ENCODE measurements at places on chromosomes 1 and 21.

DNA sequence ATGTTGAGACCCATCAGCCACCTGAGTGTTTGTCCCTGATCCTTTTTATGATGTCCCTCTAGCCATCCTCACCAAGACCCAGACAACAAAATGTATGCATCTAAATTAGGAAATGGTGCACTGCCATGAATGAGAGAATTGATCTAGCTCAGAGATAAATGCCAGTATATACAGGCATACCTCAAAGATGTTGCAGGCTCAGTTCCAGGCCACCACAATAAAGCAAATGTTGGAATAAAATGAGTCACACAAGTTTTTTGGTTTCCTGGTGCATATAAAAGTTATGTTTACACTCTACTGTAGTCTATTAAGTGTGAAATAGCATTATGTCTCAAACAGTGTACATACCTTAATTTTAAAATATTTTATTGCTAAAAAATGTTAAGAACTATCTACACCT lies 63.9 kb downstream of the CHIA start:
- no peak for DNase-seq

- no peak for DNase-seq
Measured at GRCh38 chr1:20507248-20507563, 745 bp downstream of the MUL1 start.

DNA sequence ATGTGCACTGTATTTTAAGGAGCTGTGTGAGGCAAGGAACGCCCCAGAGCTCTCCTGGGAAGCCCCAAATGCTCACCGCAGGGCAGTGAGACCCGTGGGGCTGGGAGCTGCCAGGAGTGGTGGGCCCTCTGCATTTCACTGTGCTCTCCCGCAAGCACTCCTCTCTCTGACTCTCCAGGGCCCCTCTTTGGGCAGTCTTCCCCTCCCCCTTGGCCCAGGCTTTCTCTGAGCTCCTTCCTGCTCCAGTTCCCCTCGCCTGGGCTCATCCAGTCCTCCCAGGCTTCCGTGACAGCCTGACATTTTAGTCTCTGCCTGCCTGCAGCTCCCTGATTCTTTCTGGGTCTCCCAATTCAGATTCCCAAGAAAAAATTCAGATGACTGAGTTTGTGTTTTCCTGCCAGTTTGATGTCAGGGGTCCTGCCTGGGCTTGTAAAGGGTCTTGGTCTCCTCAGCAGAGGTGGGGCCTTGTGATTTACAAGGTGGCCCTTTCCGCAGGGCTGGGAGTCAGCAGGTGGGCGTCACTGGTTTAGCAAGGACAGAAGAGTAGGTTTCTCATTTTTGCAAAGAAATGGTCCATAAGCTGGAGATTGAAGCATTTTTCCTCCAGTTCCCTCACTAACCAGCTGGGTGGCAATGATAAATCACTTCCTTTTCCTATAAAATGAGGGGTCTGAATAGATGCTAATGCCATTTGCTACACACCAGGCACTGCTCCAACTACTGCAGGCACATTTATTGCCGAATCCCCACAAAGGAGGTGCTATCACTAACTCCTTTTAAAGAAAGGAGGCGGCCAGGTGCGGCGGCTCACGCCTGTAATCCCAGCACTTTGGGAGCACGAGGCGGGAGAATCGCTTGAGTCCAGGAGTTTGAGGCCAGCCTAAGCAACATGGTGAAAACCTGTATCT lies 1.9 kb upstream of the CA6 start:
- DNase-seq = no peak

GRCh38 chr21:31151156-31152045 lies 113.1 kb upstream of the KRTAP19-8 start:
- no peak for DNase-seq

DNA sequence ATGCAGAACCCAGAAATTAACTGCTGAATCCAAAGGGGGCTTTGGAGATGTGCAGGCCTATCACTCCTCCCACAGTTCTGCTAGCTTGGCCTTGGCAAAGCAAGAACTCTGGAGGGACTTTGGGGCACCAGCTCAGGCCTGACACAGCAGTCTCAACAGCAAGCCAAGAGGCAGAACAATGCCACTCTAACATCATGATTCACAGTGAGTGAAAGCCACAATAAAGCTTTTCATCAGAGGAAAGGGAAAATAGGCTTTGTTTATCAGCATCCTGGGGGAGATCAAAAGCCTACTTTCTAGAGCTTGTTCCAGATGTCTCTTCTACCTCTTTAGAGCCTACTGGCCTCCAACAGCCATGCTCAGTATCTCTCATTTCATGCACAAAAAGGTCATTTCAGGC lies 283.4 kb downstream of the KCNH1 start:
- DNase-seq = no peak

GRCh38 chr1:210817385-210818275 lies 316.3 kb downstream of the KCNH1 start:
- no peak for DNase-seq

DNA sequence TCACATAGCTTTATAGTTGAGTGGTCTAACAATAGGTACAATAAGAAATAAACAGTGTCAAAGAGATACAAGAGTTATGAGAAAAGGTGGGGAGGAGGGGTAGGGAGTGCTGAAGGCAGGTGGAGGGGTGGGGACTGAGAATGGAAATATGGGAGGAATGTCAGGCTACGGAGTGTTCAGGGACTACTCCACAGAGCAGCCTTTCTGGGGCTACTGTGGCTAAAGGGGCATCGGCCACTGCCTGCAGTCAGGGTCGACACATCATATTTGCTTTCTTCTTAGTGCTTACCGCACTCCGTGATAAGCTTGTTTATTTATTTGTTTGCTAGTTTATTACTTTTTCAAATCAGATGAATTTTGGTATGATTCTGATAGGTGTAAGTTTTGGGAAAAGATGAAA lies 34.4 kb upstream of the CRNN start:
- DNase-seq = no peak

DNA sequence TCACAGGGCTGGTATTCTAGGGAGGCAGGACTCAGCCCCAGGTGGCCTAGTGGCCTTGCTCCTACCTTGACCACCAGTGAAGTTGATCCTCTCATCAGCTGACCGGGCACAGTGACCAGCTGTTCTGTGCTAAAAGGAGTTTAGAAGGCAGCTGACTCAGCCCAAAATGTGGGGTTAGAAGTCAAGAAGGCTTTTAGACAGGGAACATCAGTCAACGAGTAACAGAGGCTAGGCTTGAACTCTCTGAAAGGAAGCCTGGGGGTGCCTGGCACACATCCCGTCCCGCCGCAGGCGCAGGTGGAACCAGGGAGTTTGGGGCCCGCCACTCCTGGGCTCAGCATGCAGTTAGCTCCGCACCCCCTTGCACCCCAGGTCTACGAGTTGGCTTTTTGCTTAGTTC lies 114.9 kb upstream of the SLC45A1 start:
- DNase-seq = no peak

- DNase-seq = no peak
Measured at GRCh38 chr1:7345516-7345915, 425.6 kb upstream of the VAMP3 start.

GRCh38 chr1:192835116-192835515 lies 26.3 kb downstream of the RGS2 start:
- no peak for DNase-seq
